Epithelial cell of proximal tubule (primary cell): ENCODE measurements at places on chromosomes 1 and 21.

GRCh38 chr1:46197964-46198811 lies at the start of gene POMGNT1:
POMGNT1 (minus strand) TSS chr1:46198434; CDS start chr1:46197821, 613 bp downstream.
- DNase-seq, result no peak

- DNase-seq, result no peak
Observed at GRCh38 chr21:28884481-28884880, 108.2 kb downstream of the LTN1 start.

DNA sequence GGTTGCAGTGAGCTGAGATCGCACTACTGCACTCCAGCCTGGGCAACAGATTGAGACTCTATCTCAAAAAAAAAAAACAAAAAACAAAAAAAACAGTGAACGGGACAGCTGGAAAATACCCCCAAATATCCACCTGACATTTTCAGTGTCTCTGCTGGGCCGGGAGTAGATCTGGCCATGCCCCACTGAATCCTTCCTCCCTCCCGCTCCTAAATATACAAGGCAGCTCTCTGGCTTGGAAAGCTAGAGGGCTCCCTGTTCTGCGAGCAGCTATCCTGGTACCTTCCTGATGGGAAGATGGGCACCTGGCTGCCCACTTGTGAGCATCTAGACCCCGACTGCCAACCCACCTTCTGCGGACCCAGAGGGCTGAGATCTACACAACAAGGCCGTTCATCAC lies 21.4 kb downstream of the SPSB1 start:
- DNase-seq, result no peak

DNA sequence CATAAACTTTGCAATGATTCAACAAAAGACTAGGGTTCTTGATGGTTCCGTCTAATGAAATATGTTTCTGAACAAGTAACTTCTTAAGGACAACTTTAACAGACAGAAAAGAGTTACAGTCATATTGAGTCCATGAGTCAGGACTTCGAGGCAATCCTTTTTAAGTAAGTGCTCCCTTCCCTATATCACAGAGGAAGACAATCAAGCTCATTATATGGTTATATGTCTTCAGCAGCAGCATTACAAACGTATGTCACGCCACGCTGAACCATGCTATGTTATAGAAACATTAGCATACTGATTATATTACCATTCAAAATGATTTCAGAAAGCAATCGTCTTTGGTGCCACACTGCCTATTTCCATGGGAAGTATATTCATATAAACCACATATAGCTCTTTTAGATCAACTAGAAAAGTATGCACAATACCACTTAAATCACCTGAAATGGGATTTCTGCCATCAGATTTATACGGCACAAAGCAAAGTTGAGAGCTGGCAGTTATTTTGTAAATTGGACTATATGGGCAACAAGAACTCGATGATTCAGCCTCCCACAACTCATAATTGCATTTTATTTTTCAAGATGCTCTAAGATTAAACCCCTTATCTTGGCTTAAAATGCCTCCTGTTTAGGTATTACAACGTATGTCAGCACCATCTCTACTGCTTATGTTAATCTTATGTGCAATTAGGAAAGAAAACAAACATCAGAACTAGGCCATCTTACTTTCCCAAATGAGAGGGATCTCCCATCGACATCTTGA lies 111.3 kb upstream of the SAMSN1 start:
- DNase-seq, result no peak

GRCh38 chr1:66348776-66349175 lies 185.2 kb upstream of the SGIP1 start:
- no peak for DNase-seq
